ENCODE measurements at places on chromosomes 1 and 21.

DNA sequence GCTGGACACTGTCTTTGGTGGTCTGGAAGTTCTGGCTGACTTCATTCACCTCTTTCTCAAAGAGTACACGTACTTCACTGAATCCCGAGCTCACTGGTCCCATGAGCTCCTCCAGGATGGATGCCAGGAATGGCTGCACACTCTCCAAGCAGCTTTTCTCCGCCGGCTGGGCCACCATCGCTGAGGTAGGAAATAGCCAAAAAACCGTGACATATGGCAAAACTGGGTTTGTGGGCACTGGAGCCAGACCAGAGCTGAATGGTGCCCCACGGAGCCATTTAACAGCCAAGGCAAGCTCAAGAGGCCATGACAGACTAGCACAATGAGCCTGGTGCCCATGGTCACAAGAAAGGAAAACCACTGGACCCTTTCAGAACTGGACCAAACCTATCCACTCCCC is 64.0 kb upstream of the EDEM3 start:
- DNase-seq, result no peak

GRCh38 chr1:63898428-63899196 is 124.8 kb downstream of the ROR1 start:
- DNase-seq, result no peak

DNA sequence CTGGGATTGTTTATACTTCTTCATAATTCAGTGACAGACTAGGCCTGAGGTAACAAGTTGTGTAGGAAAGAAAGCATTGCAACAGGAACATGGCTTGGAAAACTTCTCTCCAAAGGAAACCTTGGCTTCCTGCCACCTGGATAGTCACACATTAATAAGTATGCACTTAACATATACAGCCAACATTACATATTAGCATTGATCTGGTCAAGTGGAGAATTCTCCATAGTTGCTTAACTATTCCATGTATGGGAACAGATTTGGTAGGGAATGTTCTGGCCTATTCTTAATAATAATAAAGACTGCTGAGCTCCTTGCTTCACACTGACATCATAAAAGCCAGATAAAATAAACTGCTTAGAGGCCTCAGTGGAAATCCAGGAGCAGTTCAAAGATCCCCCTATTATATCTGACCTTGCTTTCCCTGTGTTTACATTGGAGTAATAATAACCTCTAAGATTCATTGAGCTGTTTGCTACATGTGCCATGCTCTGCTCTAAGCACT is 27.2 kb upstream of the NFIA start:
- no peak for DNase-seq

GRCh38 chr1:119147661-119148090 is 7.2 kb upstream of the WARS2 start:
- DNase-seq, result no peak

DNA sequence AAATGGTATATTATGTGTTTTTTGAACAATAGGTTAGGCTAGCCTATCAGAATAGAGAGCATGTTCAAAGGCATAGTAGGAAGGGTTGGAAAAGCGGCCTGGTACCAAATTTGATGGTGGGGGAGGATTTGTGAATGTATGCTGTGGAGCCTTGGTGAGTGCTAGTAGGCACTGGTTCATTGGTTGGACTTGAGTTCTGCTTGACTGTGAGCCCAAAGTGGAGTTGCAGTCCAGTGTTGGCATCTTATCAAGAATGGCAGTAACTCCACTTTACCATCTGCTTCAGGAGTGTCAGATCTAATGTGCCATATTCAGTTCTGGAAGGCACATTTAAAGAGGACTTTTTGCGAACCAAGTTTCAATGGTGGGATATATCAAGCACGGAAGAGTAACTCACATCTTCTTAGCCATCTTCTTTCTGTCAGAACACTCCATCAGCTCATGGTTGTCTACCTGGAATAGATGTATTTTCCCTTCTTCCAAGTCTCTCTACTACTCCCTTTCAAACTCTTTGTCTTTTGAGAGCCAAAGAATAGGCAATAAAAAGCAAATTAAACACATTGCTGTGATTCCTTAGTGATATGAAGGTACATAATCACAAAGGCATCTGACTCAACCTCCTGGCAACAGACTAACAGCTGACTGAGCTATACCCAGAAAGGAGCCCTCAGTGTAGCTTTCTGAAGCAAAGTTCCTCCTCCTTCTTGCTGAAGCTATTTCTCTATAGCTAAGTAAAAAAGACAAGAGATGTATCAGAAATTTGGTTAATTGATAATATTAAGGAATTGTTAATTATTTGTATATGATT is 21.7 kb downstream of the LRRC8B start:
- no peak for DNase-seq

DNA sequence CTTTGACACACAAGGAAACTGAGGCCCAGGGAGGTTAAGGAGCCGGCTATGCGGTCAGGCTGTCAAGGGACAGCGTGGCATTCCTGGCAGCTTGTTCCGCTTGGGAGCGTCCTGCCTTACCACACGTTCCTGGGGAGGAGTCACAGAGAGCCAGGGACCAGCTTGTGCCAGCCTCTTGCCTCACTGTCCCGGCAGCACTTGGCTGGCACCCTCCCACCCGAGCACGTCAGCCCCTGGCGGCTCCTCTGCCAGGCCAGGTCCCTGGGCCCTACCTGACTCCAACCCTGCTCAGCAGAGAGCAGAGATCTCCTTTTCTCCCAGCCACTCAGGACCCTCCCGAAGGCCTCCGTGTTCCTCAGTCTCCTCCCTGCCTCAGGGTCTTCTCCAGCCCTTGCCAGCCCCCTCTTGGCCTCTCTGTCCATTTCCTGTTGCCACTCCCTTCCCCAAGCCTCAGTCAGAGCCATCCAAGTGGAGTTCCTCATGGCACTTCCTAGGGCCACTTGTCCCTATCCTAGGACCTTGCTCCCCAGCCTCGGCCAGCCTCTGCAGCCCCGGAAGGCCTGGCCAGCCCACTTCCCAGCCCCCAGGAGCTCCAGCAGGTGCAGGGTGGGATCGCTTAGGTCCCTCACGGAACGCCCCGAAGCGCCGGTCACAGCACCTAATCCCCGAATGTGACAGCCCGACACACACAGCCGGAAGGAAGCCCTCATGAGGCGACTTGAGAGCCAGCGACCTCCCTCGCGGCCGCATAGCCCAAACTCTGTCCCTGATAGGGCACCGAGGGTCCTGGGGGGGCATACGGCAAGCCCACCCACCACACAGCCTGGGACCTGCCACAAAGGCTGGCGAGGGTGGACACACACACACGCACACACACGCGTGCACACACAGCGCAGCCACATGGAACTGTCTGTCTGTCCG is 130.3 kb downstream of the CASZ1 start:
- no peak for DNase-seq

DNA sequence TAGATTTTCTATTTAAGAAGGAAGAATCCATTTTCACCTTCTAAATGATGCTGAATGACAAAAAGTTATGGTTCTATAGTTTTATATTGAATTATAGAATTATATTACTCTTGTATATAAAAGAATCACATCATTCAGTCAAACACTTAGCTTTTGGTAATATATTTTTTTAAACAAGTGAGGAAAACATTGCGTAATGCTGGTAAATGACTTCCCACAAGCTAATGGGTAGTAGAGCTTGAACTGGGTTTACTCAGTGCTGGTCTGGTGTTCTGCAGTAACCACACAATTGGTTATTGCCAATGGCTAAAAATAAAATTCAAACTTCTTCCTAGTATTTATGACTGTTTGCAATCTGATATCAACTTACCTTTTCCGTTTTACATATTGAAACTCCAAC is 10.6 kb upstream of the GIPC2 start:
- DNase-seq, result no peak

DNA sequence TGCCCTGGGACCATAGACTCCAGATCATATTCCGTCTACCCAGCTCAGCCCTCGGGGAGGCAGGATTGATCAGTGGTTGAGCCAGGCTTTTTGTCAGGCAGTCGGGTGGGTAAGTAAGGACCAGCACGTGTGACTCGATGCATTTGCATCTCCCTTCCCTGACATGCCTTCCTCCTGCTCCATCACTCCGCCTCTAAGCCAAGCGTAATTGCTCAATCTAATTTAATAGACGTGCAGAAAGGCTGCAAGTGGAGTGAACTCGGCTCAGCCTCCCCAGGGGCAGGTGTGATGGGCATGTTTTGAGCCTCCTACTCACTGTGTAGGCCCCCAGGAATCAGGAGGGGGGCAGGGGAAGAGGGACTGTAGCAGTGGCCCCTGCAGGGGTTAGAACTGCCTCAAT is 34.6 kb upstream of the GRIK3 start:
- DNase-seq, result no peak

DNA sequence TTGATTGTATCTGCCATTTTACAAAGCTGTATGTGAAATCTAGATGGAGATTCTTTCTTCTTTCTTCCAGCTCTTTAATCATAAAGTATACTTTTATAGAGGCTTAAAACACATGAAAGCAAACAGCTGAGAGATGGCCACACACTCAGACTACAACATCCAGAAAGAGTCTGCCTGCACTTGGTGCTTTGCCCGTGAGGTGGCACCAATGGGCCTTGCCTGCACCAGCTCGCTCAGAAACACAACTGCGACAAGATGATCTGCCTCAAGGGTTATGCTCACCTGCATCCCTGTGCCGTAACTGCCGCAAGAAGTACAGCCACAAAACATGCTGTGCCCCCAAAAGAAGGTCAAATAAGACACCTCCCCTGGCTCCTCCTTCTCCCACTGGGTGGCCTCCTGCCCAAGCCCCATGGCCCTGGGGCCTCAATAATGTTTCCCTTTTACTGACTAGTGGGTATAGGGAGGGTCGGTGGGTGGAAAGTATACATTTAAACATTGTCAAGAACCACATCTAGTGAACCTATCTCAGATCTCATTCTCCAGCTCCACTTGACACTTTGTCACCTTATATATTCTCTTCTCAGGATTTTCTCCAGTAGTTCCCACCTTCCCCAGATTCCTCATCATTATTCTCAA is 66.7 kb upstream of the ANGPTL3 start:
- DNase-seq, result peak; percentile 40

GRCh38 chr1:117638141-117638540 is 32.3 kb downstream of the TENT5C start:
- no peak for DNase-seq

All from lung (tissue), 17 donors.